HT1080 (cell line): ENCODE measurements at places on chromosomes 1 and 21. TPM values are rescaled to one million over a fixed set of nuclear protein-coding genes. Genes with fewer than 3 reads are reported as not detected.

DNA sequence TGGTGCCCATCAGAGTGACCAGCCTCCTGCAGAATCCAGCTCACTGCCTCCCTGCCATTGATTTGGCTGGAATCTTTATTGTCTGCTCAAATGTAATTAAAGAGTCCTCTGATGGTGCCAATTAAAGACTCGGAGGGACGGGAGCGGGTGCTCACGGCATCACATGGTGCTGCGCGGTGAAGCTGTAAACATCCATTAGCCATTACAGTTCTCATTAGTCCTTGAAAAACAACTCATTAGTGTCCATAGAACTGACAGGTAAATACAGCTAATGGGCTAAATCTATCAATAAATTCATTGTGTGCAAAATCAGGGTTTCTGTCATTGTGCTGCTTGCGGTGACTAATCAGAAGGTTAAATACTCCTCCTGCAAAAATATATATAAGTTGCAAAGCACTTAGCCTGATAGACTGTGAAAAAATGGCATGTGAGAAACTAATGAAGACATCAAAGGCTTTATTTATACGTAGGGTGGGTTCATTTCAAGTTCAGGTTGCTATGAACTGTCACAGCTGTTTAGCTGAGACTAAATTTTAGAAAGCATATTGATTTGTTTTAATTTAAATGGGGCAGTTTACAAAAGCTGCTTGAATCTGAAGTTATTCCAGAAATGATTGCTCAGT, 289.8 kb upstream of the POU3F1 start:
- no peak for DNase-seq

DNA sequence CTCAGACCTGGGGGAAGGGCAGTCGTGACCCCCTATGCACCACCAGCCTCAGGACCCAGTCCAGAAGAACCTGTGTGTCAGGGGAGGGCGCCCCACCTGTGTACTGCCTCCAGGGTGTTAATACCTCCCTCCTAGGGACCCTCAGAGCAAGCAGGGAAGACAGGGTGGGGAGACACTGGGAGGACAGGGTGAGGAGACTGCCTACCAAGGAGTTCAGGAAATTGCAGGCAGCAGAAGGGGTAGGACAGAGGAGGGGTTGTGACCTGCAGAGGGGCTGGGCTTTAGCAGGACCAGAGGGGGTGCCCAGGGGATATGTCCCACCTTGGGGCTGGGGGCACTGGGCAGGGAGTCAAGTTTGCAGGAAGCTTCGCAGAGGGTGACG, 5.2 kb downstream of the C21orf58 start:
- no peak for DNase-seq

C1QA gene
- not detected in 2 replicates for total RNA-seq

S100A2 gene
- 79.0 and 143 TPM in 2 replicates for total RNA-seq

RGS7 gene
- 1.8 and 2.1 TPM in 2 replicates for total RNA-seq

GRCh38 chr1:110570307-110570706, 35.9 kb downstream of the KCNA2 start:
- DNase-seq: peak; percentile 17

SHISAL2A gene
- total RNA-seq: not detected in 2 replicates

DNA sequence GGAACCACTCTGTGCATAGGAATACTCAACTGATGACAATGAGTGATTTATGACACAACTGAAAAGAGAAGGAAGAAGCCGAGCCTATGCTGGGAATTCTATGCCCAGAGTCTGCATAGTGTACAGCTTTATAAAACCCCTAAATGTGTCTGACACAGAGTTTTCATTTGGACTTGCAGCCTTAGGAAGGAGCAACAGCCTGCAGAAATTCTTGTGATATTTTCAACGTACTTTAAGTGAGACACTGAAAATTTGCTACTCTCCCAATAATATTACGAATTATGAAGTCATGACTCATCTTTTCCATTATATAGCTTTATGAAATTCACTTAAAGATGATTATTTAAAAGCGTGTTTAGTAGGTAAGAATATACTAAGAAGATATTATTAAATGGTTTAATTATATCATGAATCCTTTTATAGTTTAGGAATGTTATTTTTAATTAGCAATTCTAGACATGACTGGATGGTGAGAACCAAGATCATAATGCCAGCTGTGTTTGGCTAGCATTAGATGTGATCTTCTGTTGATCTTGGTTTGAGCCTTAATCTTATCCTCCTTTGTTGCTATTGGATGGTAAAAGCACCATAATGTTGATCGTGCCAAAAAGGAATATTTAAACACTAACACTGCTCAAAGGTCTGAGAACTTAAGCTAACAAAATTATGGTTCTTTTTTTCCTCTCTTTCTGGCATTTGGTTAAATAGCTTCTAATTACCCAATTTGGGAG, 785.1 kb upstream of the ADGRL4 start:
- no peak for DNase-seq

MINDY1 gene
- 12.5 and 15.4 TPM in 2 replicates for total RNA-seq

ZNHIT6 gene
- 13.9 and 23.1 TPM in 2 replicates for total RNA-seq

CELA3A gene
- not detected in 2 replicates for total RNA-seq

B3GALT5 gene
- 2.2 and 3.5 TPM in 2 replicates for total RNA-seq

DNA sequence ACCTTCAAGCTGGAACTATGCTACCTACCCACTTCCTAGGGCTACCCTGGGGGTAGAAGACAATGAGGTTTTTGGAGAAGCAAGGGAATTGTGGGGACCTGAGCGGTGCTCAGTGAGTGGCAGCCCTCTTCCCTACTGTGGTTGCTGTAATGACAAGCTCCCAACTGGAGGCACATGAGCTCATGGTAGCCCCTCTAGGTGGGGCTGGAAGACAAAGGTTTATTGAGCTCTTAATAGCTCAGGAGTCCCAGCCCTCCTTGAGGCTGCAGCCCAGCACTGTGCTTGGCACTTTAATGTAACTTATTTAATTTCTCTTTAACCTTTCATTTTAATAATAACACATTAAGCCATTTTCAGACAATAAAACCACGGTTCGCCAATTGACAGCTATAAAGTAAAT, 528.9 kb downstream of the OMA1 start:
- DNase-seq: no peak

- no peak for DNase-seq
Measured at GRCh38 chr1:38964140-38964548, 22.5 kb upstream of the RHBDL2 start.

KLF17 gene
- 0.23 and 0.74 TPM in 2 replicates for total RNA-seq

DNA sequence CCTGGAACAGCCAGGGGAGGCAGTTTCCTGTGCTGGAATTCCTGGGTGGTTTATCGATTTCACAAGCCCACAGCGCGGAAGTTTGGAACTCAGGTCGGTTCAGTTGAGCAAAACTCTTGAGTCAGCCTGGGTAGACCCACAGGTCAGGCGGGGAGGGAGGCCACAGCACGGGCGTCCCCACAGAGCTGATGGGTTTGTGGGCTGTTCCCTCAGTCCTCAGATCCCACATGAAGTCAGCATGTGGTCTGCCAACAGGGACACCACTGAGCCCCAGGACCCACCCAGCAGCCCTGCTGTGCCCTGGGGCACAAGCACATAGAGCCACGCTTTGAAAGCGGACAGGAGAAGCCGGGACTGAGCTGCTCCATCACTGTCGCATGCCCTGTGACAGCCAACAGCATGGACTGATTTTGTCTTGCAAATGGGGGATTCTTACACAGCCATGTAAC, 17.4 kb downstream of the BMP8A start:
- peak; percentile 66 for DNase-seq

GRCh38 chr1:185500001-185500626, 183.1 kb upstream of the IVNS1ABP start:
- peak; percentile 89 for DNase-seq

DNA sequence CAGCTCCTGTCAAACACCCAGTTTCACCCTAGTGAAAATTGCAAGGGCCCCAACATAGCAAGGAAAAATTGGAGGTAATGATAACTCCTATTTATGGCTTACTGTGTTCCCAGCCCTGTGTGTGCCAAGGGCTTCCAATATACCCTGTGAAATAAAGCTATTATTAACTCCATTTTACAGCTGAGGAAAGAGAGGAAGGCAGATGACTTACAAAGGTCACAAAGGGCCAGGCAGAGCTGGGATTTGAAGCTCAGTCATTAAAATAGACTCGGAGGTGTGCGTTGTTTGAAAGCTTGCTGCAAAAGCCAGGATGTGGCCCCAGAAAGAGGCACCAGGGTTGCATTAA, 20.2 kb upstream of the SDC3 start:
- DNase-seq: no peak

DNA sequence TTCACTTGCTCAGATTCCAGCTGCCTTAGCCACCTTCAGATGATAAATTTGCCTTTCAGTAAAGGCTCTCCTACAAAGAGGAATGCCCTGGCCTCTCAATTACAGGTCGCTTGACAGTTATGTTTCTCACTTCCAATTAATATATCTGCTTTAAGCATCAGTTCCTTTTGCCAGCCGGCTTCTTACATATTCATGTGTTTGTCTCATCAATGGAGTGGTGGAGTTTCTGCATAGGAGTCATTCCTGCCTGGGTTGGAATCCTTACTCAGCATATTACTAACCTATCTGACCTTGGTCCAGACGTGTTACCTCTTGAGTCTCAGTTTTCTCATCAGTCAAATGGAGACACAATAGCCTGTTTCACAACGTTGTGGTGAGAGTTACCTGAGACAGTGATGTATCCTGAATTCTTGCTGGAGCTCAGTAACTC, 9.4 kb upstream of the SESN2 start:
- no peak for DNase-seq

DNA sequence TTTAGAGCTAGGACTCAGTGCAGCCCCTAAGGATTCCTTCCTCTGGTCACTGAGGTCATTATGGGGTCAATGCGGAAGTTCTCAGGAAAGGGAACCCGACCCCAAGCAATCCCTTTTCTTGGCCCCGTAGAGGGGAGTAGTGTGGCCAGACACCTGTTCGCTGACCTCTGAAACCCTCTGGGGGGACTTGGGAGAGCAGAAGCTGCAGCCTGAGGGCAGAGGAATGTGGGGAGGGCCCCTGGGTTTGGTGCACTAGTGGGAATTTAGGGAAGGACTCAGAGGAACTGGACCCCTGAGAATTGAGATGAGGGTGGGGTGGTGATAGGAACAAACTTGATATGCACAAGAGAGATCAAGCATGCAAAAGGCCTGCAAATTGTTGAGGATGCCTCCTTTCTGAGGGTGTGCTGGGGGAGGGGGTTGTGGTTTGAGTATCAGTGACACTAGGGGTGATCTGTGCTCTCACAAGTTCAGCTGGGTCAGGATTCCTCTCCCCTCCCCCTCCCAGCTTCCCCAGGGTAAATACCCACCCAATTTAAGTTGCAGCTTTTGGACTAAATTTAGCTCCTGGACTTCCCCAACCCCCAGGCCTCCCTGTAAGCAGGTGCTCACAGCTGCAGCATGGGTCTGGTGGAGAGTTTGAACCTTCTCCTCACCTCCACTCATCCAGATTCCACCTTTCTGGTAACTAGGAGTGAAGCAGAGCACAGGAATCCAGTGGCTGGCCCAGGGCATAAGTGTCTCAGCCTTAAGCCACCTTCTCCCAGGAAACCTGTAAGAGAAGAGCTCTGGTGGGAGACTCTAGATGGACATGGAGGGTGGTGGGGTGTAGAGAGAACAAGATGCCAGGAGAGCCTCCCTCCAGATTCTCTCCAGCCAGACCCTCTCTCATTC, 13.5 kb downstream of the ADAMTSL4 start:
- no peak for DNase-seq

DNA sequence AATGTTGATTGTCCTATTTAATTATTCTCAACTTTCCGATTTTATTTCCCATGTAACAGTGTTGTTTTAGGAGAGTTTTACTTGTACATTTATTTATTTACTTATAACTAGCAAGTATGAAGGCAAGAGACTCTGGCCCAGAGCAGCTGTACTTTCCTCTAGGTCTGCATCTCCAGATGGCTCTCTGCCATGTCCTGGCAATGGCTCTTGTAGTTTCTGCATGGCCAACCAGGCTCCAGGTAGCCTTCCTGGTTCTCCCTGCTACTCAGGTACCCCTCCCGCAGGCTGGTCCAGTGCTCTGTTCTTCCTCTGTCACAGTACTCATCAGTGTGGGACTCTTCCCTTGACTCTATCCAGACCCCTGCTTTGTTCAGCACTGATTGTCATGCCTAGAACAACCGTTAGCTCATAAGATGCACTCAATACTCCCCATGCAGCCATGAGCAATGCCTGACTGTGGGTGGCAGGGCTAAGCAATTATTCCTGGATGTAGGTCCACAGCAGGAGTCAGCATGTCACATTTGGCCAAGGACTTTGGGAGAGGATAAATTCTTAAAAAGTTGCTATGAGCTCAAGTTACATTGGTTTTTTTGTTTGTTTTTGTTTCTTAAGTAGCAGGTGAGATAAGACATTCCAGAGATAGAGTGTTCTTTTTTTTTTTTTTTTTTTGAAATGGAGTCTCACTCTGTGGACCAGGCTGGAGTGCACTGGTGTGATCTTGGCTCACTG, 10.9 kb upstream of the IL20 start:
- no peak for DNase-seq

- no peak for DNase-seq
Measured at GRCh38 chr1:1173793-1174415, at the start of gene TTLL10. TSS of gene TTLL10 (plus strand) at chr1:1173880. CDS start at chr1:1179216, 5,336 bp downstream.

NBPF20 gene
- total RNA-seq: 1.5 and 2.0 TPM in 2 replicates

DNA sequence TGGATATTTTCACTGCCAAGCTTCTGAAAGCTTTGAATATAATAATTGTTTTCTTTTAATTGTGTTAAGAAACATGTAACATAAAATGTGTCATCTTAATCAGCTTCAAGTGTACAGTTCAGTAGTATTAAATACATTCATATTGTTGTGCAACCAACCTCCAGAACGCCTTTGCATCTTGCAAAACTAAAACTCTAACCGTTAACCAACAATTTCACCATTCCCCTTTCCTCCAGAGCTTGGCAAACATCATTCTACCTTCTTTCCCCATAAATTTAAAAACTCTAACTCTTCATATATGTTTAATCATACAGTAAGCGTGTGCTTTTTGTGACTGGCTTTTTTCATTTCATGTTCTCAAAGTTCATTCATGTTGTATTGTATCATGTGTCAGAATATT, 2.1 kb downstream of the MNDA start:
- no peak for DNase-seq

DNA sequence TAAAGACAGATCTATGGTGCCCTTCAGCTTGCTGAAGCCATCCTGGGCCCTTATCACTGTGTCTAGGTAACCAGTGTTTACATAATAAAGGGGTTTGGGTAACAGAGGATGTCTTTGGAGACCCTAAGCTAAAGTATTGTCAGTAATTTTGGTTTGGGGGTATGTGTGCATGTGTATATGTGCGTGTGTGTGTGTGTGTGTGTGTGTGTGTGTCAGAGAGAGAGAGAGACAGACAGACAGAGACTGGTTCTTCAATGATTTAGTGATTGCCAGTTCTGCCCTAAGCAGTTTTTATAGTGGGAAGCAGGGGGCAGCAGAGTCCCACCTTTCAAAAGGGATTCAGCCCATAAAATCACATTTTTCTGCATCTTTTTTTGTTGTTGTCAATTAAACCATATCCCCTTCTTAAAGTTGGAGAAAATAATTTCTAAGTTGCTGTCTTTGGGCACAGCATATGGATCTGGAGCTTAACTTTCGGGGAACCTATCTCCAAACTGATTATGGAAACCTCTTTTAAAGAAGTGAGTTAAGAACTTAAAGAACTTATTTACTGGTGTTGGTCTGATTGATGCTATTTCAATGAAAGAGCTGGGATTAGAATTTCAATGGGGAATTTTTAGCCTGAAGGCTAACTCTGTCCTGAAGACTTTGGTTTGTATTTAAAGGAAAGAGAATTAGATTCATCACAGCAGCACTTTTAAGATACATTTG, 51.1 kb downstream of the ZNF326 start:
- peak; percentile 20 for DNase-seq

ITLN2 gene
- total RNA-seq: not detected in 2 replicates
